ENCODE measurements at places on chromosomes 7 and 10.

GRCh38 chr7:126223729-126224128 lies 1029.0 kb downstream of the GRM8 start:
- DNase-seq: no peak

DNA sequence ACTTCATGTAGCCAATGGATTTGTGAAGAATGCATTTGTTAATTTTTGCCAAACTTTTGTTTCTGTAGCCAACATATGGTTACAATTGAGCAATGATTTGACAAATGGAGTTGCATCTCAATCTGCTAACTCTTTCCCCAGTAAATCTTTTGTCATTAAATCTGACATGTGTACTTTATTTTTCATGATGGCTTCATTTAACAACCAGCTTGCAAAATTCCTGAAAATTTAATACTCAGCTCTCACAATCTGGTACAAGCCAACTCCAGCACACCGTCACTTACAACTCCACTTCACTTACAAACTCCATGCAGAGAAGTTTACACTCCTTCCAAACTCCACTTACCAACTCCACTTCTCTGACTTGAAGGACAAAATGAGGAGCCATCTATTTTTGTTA lies 26.5 kb upstream of the HIBADH start:
- no peak for DNase-seq

- DNase-seq: no peak
These were observed 134.6 kb downstream of the RNF216 start for GRCh38 chr7:5646846-5647245.

DNA sequence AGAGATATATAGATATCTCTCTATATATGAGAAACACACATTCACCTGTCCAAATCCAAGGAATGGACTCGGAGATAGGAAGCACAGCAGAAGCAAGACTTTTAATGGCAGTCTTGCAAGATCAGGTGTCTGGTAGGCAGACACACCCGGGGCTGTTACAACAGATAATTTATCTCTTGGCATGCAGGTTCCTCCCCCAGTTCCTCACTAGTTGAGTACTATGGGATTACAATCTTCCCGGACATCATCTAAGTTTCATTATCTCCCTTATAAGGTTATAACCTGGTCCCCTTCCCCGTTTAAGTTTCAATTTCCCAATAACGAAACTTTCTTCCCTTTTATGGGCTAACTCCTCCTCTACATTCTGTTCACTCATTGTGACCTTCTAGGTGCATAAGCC lies 399.3 kb downstream of the PPP1R3A start:
- no peak for DNase-seq

GRCh38 chr7:84142726-84143125 lies 51.9 kb downstream of the SEMA3A start:
- no peak for DNase-seq

DNA sequence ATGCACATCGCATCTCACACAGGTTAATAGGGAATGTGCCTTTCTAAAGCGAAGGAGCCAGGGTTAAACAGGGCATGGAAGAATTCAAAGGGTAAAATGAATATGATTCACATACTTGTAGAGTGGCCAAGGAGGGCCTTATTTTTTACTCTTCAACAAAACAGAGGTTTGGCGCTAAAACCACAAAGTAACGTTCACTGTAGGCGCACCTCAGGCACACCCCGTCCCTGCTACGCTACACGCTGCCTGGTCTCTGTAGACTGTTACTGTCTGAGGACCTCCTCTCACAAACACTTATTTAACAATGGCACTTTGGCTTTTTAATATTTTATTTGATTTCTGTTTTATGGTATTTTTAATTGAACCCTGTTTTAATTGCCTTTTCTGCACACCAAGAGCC lies 462.1 kb upstream of the GALNT17 start:
- DNase-seq: no peak

- DNase-seq: no peak
These were observed 604.0 kb downstream of the LRMDA start for GRCh38 chr10:76035206-76036110.

DNA sequence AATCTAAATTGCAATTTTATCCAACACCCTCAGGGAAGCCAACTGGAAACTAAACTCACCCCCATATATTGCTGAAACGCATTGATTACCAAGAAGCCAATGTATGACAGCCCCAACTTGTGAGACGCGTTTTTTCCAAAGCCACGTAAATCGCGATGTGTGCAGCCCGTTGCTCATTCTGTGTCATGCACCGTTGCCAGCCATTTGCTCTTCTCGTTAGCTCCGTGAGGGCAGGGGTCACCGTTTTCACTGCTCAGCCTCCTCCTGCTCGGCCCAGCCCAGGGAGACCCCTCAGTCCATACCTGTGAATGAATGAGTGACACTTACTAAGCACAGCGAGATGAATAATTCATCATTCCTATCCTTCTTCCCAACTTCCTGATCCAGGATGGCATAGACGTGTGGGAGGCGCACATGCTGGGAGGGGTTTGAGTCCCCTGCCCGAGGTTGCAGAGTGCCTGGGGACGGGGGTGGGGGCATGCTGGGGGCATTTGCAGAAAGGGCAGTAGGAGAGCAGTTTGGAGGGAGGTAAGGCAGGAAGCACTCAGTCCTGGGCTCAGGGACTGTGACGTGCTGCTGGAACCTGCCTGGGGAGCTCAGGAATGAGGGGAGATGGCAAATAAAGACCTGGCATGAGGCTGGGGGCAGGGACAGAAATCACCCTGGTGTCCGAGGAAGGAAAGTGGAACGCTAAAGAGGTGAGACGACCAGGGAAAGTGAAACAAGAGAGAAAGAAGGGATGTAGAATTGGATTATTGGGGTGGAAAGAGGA lies 104.2 kb upstream of the SDK1 start:
- no peak for DNase-seq

GRCh38 chr7:78159545-78159944 lies 361.0 kb downstream of the PHTF2 start:
- no peak for DNase-seq

GRCh38 chr7:104767826-104768536 lies 246.0 kb upstream of the KMT2E start:
- DNase-seq: no peak

DNA sequence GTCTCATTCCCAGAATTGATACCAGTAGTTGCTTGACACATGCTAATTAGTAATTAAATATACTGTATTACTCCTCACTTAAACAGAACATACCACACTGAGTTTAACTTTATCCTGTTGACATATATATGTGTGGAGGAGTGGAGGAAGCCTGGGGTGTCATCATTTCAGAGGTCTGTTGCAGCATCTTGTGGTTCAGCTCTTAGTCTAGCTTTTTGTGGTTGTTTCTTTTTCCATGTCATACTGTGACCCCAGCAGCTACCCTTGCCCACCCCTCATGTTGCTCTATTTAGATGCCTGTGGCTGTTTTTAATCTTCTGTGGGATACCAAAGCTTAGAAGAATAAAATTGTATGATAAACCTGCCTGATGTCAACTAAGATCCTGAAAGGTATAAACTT lies 875.4 kb downstream of the LRMDA start:
- DNase-seq: no peak

GRCh38 chr7:70725448-70725847 lies 406.5 kb upstream of the GALNT17 start:
- no peak for DNase-seq

- no peak for DNase-seq
These were observed 206.5 kb upstream of the PPP2R2D start for GRCh38 chr10:131694168-131694780.

- DNase-seq: no peak
These were observed 34.8 kb upstream of the SLC26A5 start for GRCh38 chr7:103480771-103481170.
